ENCODE measurements at places on chromosomes 4 and X. TPM values are rescaled to one million over a fixed set of nuclear protein-coding genes. Genes with fewer than 3 reads are reported as not detected.

GRCh38 chr4:40454816-40455215 lies 119.7 kb downstream of the CHRNA9 start:
- no peak for DNase-seq

DNA sequence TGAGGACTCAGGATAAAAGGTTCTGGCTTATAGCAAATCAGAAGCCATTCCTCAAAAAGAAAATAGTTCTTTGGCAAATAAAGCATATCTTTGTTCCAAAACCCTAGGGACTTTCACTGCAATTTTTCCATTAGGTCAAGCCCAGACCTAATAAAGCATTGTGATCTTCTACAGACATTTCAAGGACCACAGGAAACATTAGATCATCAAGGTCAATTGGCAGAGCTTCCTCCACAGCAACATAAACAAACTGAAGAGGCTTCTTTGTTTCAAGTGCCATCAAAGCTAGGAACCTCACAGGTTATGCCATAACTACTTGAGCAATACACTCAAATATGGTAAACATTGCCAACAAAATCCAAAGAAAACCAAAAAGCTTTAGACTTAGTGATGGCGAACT lies 144.9 kb downstream of the ANXA5 start:
- no peak for DNase-seq

DNA sequence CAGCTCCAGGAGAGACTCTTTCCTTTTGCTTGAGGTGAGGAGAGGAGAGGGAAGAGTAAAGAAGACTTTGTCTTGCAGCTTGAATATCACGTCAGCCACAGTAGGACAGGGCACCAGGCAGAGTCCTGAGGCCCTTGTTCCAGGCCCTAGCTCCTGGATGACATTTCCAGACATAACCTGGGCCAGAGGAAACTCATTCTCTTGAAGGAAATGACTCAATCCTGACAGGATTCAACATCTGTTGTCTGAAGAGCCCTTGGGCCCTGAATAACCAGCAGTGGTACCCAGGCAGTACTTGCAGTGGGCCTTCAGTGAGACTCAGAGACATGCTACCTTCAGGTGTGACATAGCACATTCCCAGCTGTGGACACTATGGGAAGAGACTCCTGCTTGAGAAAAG lies 62.8 kb downstream of the FGF16 start:
- no peak for DNase-seq

GRCh38 chr4:80265571-80266252 lies 752 bp upstream of the FGF5 start:
- no peak for DNase-seq

DNA sequence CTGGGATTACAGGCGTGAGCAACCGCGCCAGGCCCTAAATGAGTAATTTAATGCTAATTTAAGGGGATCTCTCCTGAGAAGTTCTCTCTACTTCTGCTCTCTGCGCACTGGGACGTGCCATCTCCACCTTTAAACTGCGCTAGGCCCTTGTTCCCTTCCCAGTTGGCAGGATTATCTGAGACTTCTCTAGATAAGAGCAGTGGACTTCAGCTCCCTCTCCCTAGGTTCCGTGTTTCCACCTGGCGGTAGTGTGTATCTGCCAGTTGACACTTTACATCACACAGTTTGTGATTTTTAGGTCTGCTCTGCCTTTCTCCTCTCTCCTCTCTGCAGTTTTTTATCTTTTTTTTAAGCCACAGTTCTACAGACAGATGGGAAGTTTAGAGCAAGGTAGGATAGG lies 40.2 kb downstream of the ARHGAP10 start:
- DNase-seq, result no peak

DNA sequence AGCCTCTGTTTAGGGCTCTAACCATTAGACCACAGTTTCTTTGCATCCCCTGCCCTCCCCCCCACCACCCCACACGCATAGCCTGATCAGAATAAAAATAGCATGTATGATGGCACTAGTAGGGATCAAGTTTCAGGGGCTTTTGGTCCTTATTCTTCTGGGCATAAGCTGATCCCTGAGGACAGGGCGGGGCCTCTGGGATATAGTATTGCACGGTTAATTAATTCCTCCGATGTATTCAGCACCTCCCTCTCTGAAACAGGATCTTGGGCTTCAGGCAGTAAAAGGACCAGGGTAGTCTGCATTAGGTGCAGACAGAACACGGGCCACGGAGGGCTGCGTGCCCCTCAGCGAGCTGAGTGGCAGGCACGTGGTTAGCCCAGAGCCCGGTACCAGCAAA lies 57.1 kb downstream of the ELF4 start:
- DNase-seq, result no peak

DNA sequence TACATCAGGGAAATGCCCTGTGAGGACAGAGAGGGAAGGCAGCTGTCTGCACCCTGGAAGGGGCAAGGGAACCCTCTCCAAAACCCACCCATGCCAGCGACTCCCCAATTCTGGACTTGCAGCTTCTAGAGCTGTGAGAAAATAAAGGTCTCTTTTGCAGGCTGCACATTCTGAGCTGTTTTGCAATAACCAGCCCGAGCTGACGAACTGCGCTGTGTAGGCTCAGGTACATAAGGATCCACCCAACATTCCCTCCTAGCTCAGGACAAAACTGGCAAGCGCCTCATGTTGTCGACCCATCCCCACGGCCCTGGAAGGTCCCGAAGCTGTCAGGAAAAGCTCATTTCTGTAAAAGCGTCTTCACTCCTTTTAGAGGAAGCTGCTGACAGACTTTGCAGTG lies 271.8 kb downstream of the CRLF2 start:
- DNase-seq, result no peak

Gene DIPK2B
- 14.4 TPM for total RNA-seq

- no peak for DNase-seq
Observed at GRCh38 chr4:79225360-79225759, 100.5 kb downstream of the NAA11 start.

GRCh38 chr4:110372485-110372884 lies 103.5 kb upstream of the ENPEP start:
- no peak for DNase-seq

- no peak for DNase-seq
Observed at GRCh38 chrX:100120956-100121355, 289.1 kb downstream of the PCDH19 start.

DNA sequence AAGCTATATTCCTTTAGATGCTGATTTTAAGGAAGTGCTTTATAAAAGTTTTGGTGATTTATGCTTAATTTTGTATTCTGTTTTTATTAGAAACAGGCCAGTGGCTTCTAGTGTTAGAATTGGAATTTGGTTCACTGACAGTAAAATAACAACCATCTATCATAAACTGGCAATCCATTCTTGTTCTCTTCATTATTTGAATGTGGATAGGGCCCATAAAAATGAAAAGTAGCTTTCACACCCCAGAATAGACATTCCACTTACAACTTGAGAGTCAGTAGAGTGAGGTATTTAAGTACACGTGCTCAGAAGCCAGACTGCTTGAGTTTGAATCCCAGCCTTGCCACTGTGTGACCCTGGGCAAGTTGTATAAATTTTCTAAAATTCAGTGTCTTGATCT lies 232.4 kb upstream of the CTSO start:
- no peak for DNase-seq

DNA sequence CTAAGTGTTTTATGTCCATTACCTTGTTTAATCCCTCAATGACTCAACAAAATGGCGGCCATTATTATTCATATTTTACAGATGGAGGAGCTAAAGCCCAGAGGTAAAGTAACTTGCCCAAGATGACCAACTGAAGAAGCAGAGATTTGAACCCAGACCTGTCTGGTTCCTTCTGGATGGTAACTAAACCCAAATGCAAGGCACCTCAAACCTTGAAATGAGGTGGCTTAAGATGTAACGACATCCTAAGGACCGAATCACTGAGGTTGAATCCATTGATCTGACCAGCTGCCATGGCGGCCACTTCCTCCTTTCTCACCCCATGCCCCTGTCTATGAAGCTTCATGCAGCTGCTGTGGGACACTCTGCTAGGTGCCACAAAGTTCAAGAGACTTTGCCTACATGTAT lies 932 bp downstream of the TLR10 start:
- DNase-seq, result no peak

DNA sequence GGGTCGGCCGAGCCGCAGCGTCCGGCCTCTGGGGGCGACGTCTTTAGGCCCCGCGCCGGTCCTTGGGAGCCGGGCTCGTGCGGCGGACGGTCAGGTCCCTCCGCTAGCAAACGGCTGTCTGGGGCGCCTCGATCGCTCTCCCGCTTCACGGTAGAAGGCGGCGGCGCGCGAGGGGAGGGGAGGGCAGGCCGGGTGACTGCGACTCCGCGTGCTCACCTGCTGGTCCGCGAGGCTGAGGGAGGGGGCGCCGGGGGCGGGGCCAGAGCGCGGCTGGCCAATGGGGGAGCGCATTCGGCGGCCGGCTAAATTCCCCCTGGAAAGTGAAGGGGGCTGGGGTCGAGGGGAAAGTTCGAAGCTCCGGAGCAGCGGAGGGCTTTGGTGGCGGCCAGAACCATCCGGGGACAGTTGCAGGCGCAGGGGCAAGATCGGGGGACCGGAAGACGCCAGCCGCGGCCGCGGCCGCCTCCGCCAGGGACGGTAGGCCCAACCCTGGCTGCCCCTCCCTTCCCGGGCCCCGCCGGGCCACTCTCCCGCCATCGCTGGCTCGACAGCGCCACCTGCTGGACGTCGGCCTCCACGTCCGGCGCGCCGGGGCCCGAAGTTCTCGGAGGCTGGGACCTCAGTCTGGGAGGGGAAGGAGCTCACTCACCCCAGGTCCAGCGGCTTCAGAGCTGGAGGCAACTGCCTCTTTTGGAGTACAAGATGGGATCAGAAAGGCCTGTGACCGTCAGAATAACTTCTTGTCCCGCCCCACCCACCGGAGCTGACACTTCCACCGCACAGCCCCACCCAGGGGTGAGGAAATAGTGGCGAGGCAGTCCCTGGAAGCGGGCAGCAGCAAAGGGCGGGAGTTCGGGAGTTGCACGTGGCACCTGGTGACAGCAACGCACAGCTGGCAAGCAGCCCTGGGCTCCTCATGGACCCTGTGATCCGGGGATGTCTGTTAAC lies 49.9 kb downstream of the ELF4 start:
- peak; percentile 69 for DNase-seq

GRCh38 chr4:6069845-6070709 lies 51.8 kb upstream of the C4orf50 start:
- no peak for DNase-seq

Gene ZIC3
- total RNA-seq, result not detected

DNA sequence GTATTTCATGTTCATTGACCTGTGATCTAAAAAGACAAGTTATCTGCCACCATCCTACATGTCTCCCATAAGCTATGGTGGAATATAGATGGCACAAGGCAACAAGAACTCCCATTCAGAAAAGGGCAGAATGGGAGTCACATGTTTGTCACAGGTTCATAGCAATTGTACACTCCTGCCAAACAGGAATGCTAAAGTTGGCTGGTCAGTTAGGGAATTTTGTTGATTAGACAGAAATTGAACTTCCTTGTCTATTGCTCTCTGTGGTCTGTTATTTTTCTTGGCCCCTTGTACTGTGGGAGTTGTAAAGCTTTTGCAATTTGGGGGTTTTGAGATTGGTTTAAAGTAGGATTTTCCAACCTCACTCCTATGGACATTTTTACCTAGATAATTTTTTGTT lies 101.7 kb upstream of the SOD3 start:
- DNase-seq, result no peak

DNA sequence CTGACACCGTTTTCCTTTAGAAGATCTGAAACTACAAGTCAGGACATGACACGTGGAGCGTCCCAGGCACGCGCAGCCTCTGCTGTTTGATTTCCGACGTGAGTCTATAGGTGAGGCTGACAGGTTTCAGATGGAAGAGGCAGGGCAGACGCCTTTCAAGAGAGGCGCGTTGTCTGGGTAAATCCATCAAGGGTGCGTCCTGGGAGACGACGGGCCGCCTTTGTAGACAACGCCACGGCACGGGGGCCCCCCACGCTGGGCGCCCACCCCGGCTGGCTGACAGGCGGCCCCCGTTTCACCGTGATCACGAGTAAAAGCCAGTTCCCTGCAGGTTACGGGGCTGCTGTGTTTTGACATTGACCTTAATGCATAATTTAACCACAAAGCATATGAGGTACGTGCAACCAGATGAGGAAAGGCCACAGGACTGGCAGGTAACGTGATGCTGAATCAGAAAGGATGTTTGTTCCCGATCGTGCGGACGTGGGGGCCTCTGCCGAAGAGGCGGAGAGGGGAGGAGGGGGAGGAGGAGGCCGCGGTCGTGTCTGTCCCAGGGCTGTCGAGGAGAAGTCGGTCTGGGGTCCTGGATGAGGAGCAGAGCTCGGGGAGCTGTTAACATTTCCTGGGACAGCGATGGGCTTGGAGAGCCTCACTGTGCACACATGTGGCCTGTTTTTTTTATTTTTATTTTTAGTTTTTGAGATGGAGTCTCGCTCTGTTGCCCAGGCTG lies 51.1 kb upstream of the PPP2R3B start:
- no peak for DNase-seq

DNA sequence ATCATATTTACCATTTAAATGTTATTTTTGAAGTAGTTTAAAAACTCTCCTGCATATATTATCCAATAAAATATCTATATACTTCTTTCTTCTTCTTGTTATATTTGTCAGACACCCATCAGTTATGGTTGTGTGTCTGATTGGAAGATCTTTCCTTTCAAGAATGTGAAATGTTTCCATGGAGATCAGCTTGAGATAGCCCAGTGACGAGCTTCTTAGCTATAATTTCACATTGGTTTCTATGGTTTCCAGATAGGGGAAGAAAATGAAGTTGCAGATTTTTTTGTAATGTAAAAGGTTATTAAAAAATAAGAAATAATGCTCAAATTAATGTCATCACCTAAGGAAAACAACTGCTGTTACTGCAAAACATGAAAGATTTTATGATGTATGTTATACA lies 189.0 kb downstream of the COX7B2 start:
- no peak for DNase-seq

DNA sequence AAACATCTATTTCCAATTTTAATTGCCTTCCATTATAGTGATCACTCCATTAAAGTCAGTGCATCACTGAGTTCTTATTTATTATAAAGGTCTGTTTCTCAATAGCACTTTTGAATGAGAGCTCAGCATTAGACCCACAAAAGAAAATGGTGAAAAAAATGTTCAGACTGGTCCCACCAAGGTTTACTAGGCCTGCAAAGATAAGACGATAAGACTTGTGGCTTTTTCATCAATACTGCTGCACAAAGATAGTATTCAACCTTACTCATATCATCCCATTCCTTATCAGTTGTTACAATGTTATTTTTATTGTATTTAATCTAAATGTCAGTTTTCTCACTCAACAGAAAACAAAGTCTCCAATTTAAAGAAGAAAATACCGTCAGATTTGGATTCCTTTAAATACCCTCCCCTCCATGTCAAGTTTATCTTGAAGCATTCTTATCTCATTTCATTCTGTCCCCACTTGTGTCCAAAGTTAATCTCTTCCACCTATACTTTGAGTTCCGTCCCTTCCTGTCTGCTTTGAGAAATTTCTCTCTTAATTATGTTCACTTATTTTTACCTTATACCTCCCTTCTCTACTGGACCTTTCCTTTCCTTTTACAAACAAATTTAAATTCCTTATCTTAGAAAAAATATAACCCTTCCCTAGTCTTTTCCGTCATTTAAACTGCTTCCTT lies 140.0 kb downstream of the GASK1B start:
- no peak for DNase-seq

Gene TLR3
- 3.5 TPM for total RNA-seq

Gene SLITRK4
- total RNA-seq, result 1.3 TPM

Gene HTR2C
- total RNA-seq, result not detected

GRCh38 chr4:1019729-1020470 lies 8.5 kb downstream of the FGFRL1 start:
- no peak for DNase-seq

Measured in right atrium auricular region (tissue), 2 donors.